CD4-positive, alpha-beta T cell treated with Interleukin-6 at 100 ng/mL for 8 hours (primary cell): ENCODE measurements at places on chromosomes 4 and X.
A peak's percentile ranks its signal among the peaks of the same experiment; 100 is the strongest.

GRCh38 chr4:175562542-175562941 is 249.5 kb downstream of the GPM6A start:
- no peak for DNase-seq

GRCh38 chr4:76067652-76068286 is 6.7 kb upstream of the ART3 start:
- peak; percentile 62 for DNase-seq

DNA sequence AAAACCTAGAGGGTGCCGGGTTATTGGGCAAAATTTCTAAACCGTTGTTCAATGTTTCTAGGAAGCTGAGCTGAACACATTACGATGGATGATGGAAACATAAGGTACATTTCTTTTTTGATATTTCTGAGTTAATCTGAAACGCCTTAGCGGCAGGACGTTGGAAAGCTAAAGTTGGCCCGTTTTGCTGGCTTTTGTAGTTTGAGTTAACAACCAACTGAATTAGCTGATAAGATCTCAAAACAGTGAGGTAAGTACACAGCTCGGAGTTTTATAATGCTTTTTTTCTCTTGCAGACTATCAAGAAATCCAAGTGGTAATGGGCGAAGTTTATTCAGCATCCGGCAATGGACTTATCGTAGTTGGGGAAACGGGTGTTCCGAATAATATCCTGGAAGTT is 73.5 kb downstream of the PRSS12 start:
- DNase-seq: no peak

DNA sequence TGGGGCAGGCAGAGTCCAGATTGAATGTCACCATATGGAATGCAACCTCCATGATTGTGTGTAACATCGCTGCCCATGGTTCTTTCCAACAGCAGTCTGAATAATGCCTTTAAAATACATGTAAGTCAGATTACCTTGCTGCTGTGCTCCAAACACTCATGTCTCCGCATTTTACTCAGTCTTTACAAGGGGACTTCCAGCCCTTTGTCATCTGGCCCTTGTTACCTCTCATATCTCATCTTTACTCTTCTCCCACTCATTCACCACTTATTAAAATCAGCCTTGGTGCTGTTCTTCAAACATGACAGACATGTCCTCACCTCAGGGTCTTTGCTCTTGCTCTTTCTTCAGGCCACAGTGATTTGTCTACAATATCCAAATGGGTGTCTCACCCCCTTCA is 200.4 kb upstream of the GYPA start:
- no peak for DNase-seq

- no peak for DNase-seq
These were observed 28.5 kb downstream of the EDNRA start for GRCh38 chr4:147509386-147509785.

GRCh38 chr4:182923366-182923765 is 6.2 kb upstream of the DCTD start:
- no peak for DNase-seq
